DMS53 (cell line): ENCODE measurements at places on chromosomes 3 and 15.

GRCh38 chr3:143525408-143525807 lies 322.9 kb downstream of the SLC9A9 start:
- DNase-seq: no peak

DNA sequence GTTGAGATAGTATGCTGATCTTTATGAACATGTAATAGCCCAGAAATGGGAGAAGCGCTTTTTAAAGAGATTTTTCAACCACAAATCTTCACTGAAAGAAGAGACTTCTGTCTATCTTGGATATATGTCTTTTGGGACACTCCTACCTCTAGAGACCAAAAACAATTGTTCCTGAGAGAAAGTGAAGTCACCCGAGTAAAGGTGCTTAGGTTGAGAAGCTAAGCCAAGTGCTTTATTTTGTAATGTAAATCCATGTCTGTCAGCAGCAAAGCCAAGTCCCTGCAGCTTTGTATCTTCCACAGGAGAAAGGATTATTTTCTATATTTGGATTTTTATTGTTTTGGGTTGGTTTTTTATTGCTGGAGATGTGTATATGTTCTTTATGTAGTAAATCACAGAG lies 32.1 kb upstream of the B3GALNT1 start:
- DNase-seq: no peak

- DNase-seq: peak; percentile 8
These were observed 688 bp downstream of the XPC start for GRCh38 chr3:14177580-14178246.

DNA sequence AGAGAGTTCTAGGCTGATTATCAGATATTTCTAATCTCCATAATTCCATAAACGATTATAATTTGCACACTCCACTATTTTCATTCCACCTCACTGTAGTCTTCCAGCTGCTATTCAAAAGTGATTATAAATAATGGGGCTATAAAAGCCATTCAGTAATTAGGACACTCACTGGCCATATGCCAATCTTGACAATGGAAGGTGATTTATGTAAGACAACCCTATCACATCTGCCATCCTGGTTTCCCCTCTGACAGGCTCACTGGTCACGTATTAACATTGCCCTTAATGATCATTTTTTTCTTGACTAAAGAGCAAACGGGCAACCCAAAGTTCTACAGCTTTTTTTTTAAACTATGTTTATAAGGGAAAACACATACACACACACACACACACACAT lies 402.4 kb downstream of the MAGI1 start:
- DNase-seq: no peak

DNA sequence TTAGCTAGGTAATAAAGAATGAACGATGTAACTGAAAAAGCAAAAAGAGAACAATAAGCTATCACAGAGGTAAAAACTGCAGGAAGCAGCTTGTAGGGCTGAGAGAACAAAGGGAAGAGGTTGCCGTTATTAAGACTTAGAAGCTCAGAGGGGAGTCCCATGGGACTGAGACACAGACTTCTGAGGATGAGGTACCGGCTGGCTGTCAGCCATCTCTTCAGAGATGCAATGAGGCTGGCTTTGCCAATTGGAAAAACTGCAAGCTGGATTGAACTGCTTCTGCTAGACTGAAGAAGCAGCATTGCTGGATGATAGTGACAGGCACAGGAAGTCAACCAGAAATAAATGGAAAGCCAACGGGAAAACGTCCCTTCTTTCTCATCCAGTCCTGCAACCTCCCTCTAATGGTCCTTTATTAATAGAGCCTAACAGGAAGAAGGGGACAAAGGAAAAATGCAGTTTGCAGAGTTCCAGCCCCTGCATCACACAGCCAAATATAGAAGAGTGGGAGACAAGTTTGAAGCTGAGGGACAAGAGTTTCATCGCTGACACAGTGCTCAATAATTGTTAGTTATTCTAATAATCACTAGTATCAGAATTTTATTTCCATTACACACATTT lies 21.1 kb upstream of the KLHL6 start:
- DNase-seq: no peak
